Activated CD4-positive, alpha-beta T cell treated with anti-CD3 and anti-CD28 coated beads, Interleukin-2, amount 50 U/mL, for 24 hours (primary cell): ENCODE measurements at places on chromosomes 12 and 14.

DNA sequence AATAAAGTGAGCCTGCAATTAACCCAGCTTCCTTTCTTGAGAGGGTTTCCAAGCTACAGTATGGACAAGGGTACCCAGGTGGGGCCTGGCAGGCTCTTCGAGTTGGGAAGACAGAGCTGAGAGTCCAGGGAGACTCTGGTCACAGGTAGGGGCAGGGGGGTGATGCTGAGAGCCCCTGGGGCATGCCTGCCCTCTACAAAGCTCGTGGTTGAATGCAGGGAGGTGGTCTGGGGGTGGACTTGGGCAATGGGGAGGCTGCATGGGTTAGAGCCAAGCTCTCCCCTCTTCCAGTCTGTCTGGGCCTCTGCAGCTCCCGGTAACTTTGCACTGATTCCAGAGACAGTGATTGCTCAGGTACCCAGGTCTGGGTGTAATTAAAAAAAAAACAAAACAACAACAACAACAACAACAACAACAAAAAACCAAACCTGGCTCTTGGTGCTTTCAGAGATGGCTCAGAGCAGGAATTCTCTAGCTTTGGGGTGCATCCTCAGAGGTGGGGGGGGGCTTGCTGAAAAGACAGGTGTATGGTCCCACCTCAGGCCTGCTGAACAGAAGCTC, 30.8 kb upstream of the PPP2R5C start:
- DNase-seq, result no peak

- no peak for DNase-seq
Measured at GRCh38 chr12:104605685-104606084, 148.9 kb downstream of the CHST11 start.

DNA sequence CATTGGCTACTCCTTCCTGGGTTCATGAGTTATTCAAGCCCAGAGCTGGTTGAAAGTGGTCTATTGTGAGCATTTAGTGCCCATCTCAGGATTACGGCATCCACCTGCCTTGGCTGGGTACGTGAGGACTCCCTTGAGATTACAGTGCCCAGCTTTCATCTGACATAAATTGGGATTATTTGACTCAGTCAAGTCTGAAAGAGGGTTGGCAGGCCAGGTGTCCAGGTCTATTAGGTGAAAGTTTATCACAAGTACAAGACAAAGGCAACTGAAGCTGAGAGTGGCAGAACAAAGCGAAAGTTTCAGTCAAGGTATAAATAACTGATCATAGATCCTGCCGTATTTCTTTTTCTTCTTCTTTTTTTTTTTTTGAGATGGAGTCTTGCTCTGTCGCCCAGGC, 84.6 kb upstream of the ATF7IP start:
- DNase-seq, result no peak

DNA sequence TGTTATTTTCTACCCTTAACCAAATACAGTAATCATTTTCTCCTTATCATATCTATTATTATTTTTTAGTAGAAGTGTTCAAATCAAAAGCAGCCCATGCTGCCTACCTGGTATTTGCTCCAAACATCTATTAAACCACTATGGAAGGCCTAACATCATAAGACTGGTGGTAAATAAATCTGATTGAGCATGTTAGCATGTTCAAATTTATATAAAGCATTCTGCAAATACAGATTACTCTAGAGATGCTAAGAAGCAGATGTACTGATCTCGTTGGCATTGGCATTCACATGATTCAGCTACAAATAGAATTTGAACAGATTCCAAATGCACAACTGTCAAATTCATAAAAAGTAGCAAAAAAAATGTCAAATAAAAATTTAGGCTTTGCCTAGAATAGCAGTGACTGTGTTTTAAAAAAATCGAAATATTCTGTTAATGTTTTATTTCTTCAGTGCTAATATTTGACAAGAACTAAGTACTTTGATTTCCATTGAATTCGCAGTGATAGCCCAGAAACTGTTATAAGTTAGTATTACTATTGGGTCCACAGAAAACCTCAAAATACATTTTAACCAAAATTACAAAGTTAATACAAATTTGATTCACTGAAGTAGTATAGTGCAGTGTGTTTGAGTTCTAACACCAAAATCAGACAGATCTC, 9.4 kb upstream of the OSBPL8 start:
- no peak for DNase-seq

DNA sequence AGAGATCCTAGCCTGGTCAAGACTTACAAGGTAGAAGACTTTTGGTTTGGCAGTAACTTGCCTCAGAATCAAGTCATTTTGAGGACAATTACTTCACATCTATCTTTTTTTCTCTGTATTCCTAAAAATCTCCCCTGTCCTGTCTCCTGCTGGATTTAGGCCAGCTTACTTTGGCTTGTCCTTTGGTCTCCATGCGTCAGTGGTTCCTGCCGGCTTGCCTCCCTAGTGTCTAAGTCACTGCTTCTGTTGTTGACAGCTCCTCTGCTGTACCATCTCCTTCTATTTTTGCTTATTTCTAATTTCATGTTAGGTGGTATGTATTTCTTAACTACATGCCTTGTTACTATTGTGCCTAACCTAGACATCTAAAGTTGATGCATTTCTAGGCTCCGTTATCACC, 39.7 kb upstream of the FBLN5 start:
- no peak for DNase-seq

GRCh38 chr12:44127966-44128710, 292.3 kb downstream of the TMEM117 start:
- no peak for DNase-seq

DNA sequence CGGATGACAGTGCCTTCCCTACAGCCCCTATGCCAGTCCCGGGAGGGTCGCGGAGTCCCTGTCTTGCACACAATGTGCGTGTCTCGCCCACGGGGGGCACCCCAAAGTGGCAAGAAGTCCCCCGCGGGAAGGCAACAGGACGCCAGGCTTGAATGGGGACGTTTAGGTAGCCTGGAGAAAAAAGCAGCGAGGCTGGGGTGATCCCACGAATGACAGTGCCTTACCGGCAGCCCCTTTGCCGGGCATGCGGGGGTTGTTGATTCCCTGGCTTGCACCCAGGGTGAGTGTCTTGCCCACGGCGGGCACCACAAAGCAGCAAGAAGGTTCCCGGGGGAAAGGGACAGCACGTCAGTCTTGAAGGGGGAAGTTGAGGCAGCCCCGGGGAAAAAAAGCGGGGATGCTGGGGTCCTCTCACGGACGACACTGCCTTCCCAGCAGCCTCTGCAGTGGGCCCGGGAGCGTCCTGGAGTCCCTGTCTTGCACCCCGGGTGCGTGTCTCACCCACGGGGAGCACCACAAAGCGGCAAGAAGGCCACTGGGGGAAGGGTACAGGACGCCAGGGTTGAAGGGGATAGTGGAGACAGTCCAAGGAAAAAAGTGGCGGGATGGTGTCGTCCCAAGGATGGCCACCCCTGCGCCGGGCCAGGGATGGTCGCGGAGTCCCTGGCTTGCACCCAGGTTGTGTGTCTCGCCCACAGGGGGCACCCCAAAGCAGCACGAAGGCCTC, 156.8 kb upstream of the ALG10B start:
- DNase-seq, result no peak

DNA sequence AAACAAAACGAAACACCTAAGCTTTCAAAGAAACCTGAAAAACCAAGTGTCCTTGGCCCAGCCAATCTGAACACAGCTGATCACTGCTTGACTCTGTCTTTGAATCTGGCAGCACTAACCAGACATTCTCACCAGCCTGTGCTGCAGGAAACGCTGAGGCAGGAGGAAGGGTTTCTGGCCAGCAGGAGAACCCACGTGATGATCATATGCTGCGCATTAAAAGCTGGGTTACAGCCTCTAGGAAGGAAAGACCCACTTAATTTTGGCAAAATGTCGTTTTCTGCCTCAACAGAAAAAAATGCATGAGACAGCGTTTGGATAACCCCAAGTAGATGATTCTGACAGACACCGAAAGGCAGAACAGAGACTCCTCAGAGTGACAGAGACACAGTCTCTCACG, 9.8 kb downstream of the APPL2 start:
- no peak for DNase-seq

DNA sequence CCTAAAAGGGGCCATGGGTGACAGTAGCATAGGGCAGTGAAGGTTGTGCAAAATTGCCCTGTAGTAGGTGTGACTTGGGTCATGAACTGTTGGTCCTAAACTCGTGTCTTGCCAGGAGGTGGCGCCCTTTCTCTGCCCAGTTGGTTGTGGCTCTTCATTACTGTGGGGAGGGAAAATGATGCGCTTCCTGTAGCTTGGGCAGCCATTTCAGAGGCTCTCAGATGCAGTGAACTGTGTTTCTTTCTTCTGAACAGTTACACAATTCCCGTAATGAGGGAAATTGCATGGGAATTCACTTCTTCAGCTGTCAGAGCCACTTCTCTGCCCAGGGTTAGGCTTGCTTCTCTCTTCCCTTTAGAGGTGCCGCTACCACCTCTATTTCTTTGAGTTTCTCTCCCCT, 148.1 kb upstream of the NRXN3 start:
- peak; percentile 17 for DNase-seq

DNA sequence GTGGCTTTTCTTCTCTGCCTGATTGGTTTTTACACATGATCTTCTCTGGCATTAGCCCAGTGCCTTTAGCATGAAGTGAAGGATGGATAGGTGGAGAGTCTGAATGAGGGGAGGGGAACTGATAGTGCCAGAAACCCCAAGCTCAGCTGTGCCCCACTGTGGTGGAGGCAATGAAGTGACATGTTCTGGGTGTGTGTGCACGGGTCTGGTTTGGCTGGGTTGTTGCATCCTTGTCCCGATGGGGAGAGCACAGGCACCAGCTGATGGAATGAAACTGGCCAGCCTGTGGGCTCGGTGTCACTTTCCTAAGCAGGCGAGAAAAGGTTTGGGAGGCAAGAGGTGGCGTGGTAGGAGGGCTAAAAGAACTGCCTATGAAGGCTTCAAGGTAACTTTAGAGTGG, 65.3 kb downstream of the CACNA1C start:
- no peak for DNase-seq

DNA sequence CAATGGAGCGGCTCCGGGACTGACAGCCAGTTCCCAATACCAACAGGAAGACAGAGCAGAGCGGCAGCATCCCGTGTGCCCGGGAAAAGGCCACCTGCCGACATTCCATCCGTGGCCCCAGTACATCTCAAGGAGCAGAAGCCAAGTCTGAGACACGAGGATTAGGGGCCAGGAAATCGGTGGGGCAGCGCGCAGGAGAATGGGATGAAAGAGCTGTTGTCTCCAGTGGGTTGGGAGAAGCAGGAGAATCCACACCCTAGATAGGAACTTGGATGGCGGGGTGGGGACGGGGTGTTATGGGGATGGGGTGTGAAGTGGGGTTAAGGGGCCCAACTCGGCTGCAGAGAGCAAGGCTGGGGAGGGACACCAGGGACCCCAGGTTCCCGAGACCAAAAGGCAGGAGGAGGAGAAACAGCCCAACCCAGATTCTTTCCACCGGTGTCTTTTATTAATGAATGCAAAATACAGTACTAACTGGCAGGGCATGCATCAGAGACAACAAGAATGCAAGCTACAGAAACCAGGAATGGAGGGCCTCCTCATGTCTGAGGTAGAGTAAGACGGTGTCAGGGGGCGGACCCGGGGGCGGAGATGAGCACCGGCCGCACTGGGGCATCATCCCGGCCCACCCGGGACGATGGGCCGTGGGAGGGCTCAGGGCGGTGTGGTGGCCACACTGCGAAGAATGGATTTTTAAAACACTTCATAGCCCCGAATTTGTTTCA, 50.3 kb downstream of the BEGAIN start:
- DNase-seq, result no peak

GRCh38 chr12:96902076-96902475, 5.0 kb upstream of the NEDD1 start:
- DNase-seq, result no peak

- DNase-seq, result no peak
Measured at GRCh38 chr12:56596815-56597214, 33.3 kb downstream of the BAZ2A start.

DNA sequence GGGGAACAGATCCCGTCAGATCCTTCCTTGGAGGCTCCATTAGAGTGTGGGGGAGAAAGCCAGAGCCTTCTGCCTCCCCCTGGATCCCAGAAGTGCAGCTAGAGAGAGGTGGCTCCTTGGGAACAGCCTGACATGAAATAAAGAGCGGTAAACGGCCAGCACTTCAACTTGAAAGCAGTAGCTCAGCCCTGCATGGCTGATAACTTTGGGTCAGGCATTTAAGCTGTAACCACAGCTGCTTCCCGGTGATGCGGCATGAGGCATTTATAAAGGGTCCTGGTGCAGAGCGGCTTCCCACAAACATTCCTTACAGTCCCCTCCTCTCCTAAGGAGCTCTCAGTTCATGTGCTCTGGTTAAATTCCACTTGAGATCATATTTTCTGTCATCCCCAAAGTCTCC, 960.3 kb downstream of the VRK1 start:
- no peak for DNase-seq

- no peak for DNase-seq
Measured at GRCh38 chr12:64039281-64039871, 182.7 kb downstream of the KICS2 start.

GRCh38 chr12:5511644-5512600, 80.0 kb downstream of the NTF3 start:
- DNase-seq, result no peak

- DNase-seq, result no peak
Measured at GRCh38 chr14:36522972-36523715, 3.1 kb upstream of the NKX2-1 start.

GRCh38 chr14:53875324-53875897, 81.2 kb downstream of the BMP4 start:
- DNase-seq, result no peak

DNA sequence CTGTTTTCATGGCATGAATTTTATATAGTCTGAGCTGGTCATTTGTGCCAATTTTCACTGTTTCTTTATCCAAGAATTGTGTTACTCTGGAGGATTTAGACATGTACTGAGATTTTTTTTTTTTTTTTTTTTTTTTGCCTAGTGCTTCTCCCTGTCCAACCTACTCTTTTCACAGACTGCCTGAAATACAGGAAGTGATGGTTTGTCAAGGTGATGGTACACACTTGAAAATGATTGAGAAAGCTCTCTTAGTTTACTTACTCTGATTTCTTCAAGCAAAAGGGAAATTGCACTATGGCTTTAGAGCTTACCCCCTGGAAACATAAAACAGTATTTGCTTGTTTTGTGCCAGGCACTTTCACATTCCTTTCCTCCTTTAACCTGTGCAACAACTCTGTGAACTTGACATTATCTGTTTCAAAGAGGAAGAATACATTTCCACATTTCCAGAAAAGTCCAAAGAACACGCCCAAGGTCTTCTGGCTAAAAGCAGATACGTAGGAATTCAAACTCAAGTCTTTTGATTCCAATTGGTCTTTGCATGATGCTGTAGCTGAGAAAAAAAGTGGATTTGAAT, 181.1 kb downstream of the SLC15A5 start:
- DNase-seq, result no peak

DNA sequence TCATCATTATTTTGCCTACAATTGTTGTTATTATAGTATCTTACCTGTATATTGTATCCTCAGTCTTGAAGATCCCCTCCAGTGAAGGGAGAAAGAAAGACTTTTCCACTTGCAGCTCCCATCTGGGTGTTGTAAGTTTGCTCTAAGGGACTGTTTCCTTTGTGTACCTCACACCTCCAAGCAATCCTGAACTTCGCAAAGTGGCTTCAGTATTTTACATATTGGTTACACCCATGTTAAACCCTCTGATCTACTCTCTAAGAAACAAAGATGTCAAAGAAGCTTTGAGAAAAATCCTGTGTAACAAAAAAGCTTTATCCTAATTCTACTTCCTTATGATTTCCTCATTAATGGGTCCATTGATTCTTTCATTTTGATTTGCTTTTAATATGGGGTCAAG, 10.1 kb upstream of the OR9K2 start:
- no peak for DNase-seq

GRCh38 chr14:59310633-59311032, 122.2 kb downstream of the DAAM1 start:
- DNase-seq, result no peak
